ENCODE measurements at places on chromosomes 13 and 19. TPM values are rescaled to one million over a fixed set of nuclear protein-coding genes. Genes with fewer than 3 reads are reported as not detected.

Gene ATXN8OS
- not detected for total RNA-seq

Gene SIPA1L3
- 50.5 TPM for total RNA-seq

Gene C5AR1
- total RNA-seq, result 81.2 TPM

Gene SLC27A5
- total RNA-seq, result 7.9 TPM

Gene NLRP5
- total RNA-seq, result not detected

Gene SIAH3
- 0.03 TPM for total RNA-seq

Gene ZNF98
- total RNA-seq, result 0.61 TPM

Gene SOHLH2
- 0.28 TPM for total RNA-seq

Gene GPR12
- total RNA-seq, result 0.09 TPM

Gene ATF5
- total RNA-seq, result 7.0 TPM

Gene ZC3H4
- total RNA-seq, result 51.6 TPM

Gene C19orf73
- not detected for total RNA-seq

Gene ZSCAN1
- total RNA-seq, result 1.7 TPM

Gene TNFSF9
- 1.00 TPM for total RNA-seq

Gene DCT
- total RNA-seq, result 1.1 TPM

Gene RYR1
- 2.9 TPM for total RNA-seq

Gene ZNF90
- total RNA-seq, result 4.9 TPM

Gene B3GNT3
- total RNA-seq, result 1.00 TPM

Gene SLC8A2
- total RNA-seq, result 0.15 TPM

Gene ARRDC2
- 19.4 TPM for total RNA-seq

Gene SLITRK5
- total RNA-seq, result 0.03 TPM

Gene BEST2
- not detected for total RNA-seq

Gene SIRT2
- 50.4 TPM for total RNA-seq

Gene ZNF181
- 17.7 TPM for total RNA-seq

Gene ZIC2
- total RNA-seq, result not detected

Gene PGLYRP2
- total RNA-seq, result not detected

Gene WDR87
- not detected for total RNA-seq

Gene ZNF208
- 33.8 TPM for total RNA-seq

Gene PNMA8B
- 4.1 TPM for total RNA-seq

Gene CGB7
- total RNA-seq, result 0.21 TPM

Gene SLC1A5
- 216 TPM for total RNA-seq

Gene CRX
- total RNA-seq, result not detected

Gene GCDH
- 31.3 TPM for total RNA-seq

Gene TMEM238
- 0.43 TPM for total RNA-seq

Gene CALR3
- total RNA-seq, result not detected

Gene ATP4B
- total RNA-seq, result not detected

All from lung (tissue), 17 donors.